ENCODE measurements at places on chromosomes 3 and 15. TPM values are rescaled to one million over a fixed set of nuclear protein-coding genes. Genes with fewer than 3 reads are reported as not detected.

DNA sequence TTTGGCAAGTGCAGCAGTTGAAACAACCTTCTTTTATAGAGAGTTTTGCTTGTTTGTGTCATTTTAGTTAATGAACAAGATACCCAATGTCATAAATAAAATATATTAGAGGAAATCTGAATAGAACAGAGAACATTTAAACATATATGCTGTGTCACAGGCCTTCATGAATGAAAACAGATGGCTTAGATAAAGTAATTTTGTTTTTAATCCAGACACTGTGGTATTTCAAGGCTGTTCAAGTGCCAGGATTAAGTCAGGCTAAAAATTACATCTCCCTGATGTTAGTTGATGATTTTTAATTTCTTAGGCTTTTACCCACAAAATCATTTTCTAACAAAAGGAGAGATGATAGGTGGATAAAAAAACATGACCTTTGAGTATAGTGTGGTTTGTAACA is 4.9 kb upstream of the ACKR4 start:
- DNase-seq, result no peak

GNL3 gene
- total RNA-seq, result 70.0 TPM

GRCh38 chr3:59235634-59236012 is 185.8 kb upstream of the CFAP20DC start:
- no peak for DNase-seq

DNA sequence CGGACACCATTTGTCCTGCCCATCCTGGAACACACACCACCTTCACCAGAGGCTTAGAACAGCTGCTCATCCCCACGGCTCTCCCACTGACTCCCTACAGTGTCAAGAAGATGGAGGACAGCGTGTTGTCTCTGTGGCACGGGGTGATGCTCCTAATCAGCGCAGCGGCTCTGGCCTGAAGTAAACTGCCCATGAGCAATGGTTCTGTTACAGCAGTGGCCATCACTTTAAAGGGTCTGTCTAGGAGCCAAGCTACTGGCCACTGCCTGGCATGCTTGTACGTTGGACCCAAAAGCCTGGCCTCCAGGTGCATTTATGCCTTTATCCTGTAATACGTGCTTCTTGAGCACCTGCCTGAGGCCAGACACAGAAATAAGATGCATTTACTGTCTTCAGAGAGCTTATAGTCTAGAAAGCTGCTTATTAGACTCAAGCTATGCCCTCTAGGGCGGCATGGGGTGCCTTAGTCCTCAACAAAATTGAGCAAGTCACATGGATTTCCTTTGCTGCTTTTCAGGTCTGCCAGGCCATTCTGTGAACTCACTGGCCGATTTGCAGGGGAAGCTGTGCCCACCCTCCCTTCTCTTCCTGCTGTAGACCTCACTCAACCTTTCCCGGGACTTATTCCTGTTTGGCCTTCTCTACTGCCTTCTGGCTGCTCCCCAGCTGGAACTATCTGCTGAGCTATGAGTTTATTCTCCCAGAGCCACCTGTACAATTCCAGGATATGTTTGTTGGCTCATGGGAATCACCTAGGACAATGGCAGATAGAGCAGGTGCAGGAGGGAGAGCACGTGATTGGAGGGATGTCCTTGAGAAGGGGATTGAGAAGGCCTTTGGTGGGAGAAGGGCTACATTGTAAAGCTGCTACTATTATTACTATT is 51.9 kb downstream of the STARD5 start:
- no peak for DNase-seq

QARS1 gene
- total RNA-seq, result 266 TPM

NTRK3 gene
- 0.41 TPM for total RNA-seq

DNA sequence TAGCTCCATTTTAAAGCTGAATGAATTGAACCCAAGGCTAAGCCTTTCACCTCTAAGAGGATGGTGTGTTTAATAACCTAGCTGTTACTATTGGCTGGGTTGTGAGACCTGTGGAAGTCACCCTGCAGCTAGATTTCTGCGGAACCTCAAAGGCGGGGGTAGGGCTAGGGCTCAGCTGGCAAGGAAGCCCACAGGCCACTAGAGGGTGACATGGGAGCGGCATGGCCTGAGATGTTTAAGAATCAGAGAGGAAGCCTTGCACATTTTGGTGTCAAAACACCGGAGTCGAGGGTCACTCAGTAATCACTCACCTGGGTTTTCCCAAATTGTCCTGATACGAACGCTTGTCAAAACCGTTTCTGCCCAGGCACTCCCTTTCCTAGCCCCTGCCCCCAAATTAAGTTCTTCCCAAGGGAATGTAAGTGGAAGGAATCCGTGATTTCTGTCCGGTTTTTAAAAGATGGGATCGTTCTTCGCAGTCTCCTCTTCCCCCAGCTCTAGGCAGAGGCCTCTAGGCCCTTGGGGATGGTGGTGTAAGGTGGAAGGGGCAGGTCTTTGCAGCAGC is 3.8 kb upstream of the ACAD9 start:
- no peak for DNase-seq

- DNase-seq, result no peak
These were observed 35.8 kb downstream of the HERC1 start for GRCh38 chr15:63797901-63798300.

SMCO1 gene
- total RNA-seq, result not detected

DNA sequence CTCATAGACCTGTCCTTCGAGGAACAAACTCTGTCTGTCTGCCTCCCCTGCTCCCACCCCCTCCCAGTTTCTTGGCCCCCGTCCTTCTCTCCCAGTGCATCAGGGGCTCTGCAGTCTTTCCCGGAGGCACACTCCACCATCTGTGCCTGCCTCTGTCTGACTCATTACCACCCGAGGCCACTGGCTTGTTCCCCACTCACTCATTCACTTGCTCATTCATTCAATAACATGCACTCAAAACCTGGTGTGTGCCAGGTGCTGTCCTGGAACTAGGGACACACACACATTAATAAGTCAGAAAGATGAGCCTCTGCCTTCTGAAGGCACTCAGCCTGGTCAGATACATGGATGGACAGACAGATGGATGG is 12.4 kb downstream of the AMIGO3 start:
- DNase-seq, result no peak

RSL24D1 gene
- total RNA-seq, result 54.7 TPM

GRCh38 chr3:196936288-196936687 is 6.0 kb downstream of the NCBP2 start:
- DNase-seq, result no peak

DNA sequence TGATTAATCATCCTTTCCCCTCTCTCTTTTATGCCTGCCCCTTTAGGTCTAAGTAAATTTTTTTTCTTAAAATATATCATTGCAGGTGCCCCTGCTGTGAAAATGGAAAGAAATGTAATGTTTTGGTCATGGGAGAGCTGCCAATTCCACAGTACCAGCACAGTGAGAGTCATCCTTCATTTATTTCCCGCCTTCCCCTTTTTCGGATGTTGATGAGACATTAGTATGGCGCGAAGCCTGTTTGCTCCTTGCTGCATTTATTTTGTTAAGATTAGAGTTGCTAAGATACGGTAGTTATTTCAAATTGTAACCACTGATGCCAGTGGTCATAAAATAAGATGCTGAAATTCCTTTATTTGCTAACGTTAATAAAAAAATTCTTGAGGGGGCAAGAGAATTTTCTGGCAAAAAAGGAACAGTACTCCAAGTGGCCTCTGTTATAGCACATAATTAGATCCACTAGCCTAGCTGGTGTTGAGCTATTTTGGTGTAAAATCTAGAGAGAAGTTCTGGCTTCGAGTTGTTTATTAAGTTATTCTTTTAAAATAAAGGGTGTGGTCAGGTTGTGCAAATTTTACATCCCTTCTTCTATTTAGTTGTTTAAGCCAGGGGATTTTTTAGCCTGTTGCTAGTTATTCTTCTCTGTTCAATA is 62.8 kb downstream of the MDFIC2 start:
- peak; percentile 41 for DNase-seq

GRCh38 chr3:114716126-114716525 is 422.3 kb downstream of the TIGIT start:
- no peak for DNase-seq

ZBED2 gene
- total RNA-seq, result 1.3 TPM

DNA sequence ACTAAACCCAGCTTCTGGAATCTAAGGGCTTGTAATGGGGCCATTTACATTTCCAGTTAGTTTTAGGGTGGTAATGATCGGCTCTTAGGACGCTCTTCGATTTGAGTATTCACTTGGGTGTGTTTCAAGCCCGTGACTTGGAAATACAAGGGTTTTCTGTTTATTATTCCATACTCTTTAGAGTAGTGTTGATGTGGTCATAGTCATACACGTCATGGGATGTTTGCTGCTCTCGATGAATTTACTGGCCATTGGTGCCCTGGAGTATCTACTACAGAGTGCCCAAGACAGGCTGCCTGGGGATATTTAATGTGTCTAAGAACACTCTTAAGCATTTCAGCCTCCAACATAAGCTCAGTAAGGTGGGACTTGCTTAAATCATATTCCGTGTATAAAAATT is 64.1 kb downstream of the PTPRG start:
- no peak for DNase-seq

CHAC1 gene
- total RNA-seq, result 10.3 TPM

DNA sequence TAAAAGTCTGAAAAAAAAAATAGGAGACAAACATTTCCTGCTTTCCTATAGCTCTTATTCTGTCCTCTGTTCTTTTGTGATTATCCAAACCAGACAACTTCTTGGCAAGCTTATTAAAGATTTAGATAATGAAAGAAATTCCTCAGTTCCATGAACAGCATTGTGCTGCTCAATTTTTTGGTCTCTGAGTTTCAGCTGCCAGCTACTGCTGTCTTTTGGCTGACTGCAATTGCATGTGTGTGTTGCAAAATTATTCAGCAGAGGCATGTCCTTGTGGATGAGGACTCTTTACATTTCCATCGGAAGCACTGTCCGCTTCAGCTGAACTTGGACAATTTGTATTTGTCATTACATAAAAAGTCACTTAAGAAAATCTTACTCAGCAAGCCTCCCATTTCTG is 397.3 kb upstream of the RASGRP1 start:
- no peak for DNase-seq

PPP1R14D gene
- total RNA-seq, result not detected

DNA sequence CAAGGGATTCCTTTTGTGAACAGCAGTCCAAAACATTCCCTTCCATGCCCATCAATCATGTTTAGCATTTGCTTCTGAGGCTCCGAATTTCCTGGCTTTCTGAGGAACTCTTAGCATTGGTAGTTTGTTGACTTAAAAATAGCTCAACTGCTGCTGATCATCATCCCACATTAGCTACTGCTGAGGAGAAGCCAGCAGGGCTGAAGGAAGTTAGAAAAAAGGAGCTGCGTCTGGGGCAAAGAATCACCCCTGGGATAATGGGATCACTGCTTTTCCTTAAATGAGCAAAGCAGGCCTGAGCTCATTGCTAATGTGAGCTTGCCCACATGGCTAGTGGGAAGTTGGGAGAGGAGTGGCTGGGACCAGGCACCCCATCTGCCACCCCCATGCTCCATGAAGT is 39.8 kb downstream of the CYP19A1 start:
- DNase-seq, result no peak

NR1I2 gene
- total RNA-seq, result not detected

GRCh38 chr3:123138839-123139444 is 62.8 kb upstream of the SEC22A start:
- no peak for DNase-seq

ARHGEF26 gene
- total RNA-seq, result 4.6 TPM

- DNase-seq, result no peak
These were observed 204.4 kb upstream of the ZNF385D start for GRCh38 chr3:21955406-21955805.

GRCh38 chr15:91589360-91589759 is 264.1 kb upstream of the SLCO3A1 start:
- DNase-seq, result no peak

EPHA3 gene
- 0.34 TPM for total RNA-seq

GRCh38 chr3:58346368-58346767 is 13.7 kb downstream of the PXK start:
- DNase-seq, result no peak

- DNase-seq, result peak; percentile 65
These were observed 68.5 kb downstream of the TMCO5A start for GRCh38 chr15:38002883-38003477.

GRCh38 chr15:58212909-58213526 is 74.8 kb downstream of the AQP9 start:
- DNase-seq, result no peak

DNA sequence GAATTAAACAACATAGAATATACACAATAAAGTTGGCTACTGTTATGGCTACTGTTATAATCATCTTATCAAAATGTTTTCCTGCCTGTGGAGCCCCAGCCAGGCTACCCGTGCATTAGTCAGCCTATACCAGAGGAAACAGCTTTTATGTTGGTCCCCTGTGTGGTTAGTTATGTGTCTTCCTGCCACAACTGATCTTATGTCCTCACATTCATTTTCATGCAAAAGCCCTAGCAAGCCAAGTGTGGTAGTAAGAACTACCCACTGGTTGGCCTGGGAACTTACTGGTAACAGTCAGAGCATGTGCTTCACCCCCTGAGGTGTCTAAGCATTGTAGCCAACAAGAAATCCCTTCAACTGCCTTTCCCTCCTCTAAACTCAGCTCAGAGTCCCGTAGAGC is 21.8 kb downstream of the MGLL start:
- no peak for DNase-seq

DNA sequence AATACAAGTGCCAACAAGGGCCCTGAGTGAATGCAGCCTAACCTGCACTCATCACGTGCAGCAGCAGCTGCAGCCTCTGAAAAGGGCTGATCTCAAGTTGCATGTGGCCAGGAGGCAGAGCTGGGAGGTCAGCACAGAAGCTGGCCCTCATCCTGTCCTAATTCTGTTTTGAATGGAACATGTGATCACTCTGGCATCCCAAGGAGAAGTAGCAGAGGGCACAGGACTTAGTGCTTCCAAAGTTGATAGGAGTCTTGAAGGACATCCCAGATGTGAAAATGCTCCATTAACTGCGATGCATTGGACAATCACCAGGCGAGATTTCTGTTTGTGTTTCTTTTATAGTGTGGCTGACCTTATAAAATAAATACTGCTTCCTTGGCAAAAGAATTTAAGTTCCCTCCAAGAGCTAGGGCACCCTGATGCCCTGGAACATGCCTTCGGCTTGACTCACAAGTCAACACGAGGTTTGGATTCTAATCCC is 31.6 kb upstream of the STAG1 start:
- DNase-seq, result no peak

GRCh38 chr3:30232142-30232541 is 374.3 kb upstream of the TGFBR2 start:
- no peak for DNase-seq

DNA sequence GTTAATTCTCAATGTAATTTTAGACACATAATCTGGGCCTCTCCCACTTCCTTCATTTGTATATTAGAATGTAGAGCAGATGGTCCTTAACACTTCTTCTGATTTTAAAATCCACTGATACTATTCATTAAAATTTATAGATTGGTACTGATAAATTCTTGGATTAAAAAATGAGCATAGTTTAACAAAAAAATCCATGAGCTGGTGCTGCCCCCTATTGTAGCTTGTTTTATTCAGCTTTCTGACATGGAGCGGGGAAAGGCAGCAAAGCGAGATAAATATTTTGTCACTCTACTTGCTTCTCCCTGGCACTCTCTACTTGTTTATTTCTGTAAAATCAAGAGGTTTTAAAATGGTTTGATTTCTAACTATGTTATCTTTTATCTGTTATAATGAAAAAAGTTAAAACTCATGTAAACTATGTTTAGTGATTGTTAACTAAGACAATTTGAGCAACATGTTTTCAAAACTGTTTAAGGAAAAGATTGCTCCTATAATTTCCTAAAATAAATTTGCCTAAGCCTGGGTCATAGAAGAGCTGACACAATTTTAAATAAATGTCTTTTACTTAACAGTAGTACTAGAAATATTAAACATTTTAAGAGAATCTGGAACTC is 26.5 kb upstream of the PLOD2 start:
- DNase-seq, result no peak

- no peak for DNase-seq
These were observed 6.8 kb upstream of the KBTBD12 start for GRCh38 chr3:127908202-127908601.

Data from glomerular endothelial cell (primary cell).